COLO829 (cell line): ENCODE measurements at places on chromosomes 4 and X.

DNA sequence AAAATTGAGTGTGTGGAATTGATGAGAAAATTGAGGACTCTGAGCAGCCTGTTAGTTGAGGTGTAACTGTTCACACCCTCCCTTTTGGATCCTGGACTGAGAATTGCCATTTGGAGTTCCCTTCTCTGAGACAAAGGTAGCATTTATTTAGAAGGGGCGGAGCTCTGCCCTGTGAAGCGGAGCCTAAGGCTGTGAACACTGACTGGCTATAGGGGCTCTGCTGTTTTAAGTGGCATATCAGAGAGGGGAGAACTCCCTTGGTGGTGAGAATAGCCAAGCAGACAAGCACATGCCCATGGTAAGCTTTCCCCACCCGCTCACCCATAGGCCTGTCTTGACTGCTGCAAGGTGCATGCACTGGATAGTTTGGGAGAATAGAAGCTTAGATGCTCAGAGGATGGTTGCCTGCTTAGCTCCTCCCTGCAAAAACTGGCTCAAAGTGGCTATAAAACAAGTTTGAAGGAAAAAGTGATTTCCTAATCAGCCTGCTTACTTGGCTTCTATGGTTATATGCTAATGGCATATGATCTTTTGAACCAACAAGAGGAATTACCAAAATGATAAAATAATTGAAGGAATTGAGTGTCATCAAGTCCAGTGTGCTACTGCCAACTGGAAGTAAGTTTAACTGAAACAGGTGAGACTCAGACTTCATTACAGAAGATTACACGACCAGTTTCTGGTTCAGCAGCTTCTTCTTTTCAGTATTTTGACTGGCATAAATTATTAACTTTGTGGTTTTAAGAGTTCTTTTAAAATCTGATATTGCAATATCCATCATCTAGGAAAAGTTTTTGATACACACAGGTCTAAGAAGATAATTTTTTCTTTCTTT lies 108.4 kb downstream of the AFF1 start:
- DNase-seq, result peak; percentile 75

GRCh38 chr4:158895797-158896576 lies 127.2 kb downstream of the FNIP2 start:
- peak; percentile 27 for DNase-seq

DNA sequence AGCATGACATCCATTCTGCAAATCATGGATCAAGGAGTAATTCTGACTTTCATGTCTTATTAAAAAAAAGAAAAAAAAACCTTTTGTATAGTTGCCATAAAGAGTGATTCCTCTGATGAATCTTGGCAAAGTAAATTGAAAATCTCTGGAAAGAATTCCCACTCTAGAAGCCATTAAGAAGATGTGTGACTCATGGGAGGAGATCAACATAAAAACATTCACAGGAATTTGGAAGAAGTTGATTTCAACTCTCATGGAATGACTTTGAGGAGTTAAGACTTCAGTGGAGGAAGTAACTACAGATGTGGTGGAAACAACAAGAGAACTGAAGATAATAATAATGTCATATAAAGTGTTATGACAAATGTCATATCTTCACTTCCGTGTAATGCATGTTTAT lies 204.2 kb downstream of the PABPC4L start:
- no peak for DNase-seq

- no peak for DNase-seq
Observed at GRCh38 chr4:139153411-139154133, 23.4 kb downstream of the ELF2 start.

GRCh38 chr4:87087015-87087414 lies 133.4 kb downstream of the KLHL8 start:
- DNase-seq, result no peak

DNA sequence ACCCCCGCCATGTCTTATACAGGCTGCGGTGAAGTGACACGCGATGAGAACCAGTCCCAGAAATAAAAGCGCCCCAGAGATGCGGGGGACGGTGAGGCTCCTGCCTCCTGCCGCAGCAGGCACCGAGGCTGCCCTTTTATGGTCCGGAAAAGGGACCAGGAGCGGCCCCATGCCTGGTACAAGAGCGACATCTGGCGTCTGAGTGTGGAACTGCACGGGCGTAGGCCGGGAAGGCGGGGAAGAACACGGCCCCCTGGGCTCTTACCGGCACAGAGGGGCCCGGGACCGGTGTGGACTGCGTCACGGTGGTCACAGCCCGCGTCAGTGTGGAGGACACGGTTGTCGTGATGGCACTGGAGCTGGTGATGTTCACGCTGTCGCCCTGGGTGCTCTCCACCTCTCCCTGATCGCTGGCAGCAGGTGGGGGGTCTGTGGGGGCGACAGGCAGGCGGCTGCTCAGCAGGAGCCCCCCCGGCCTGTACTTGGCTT lies 8.9 kb upstream of the RENBP start:
- peak; percentile 68 for DNase-seq

GRCh38 chr4:110119337-110119736 lies 79.1 kb downstream of the ELOVL6 start:
- DNase-seq, result no peak

GRCh38 chr4:80532674-80533333 lies 197.3 kb downstream of the CFAP299 start:
- DNase-seq, result no peak

DNA sequence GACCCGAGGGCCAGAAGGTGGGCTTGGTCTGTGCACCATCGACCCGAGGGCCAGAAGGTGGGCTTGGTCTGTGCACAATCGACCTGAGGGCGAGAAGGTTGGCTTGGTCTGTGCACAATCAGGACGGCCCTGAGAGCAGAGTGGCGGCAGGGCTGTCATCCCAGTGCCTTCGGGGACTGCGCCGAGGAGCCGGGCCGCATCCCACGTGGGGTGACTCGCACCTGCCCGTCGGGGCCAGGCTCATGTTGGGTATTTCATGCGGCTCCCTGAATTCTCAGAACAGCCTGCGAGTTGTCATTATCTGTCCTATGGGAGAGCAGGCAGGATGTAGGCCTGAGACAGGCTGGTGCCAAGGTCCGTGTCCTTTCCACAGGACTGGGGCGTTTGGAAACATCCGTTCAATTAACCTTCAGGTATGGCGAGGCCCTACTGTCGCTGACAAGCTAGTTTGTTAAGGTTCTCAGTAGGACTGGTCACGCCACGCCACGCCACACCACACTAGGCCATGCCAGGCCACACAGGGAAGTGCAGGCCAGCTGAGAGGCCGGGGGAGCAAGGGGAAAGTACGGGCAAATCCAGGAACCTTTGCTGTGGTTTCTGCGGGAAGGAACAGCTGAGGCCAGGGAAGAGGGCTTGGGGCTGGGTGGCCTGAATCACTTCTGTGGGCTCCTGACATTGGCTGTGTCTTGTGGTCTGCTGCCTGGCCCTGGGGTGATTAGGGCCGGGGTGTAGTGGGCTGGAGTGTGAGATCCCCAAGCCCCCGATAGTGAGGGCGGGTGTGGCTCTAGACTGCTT lies 182.9 kb downstream of the AFAP1 start:
- no peak for DNase-seq

DNA sequence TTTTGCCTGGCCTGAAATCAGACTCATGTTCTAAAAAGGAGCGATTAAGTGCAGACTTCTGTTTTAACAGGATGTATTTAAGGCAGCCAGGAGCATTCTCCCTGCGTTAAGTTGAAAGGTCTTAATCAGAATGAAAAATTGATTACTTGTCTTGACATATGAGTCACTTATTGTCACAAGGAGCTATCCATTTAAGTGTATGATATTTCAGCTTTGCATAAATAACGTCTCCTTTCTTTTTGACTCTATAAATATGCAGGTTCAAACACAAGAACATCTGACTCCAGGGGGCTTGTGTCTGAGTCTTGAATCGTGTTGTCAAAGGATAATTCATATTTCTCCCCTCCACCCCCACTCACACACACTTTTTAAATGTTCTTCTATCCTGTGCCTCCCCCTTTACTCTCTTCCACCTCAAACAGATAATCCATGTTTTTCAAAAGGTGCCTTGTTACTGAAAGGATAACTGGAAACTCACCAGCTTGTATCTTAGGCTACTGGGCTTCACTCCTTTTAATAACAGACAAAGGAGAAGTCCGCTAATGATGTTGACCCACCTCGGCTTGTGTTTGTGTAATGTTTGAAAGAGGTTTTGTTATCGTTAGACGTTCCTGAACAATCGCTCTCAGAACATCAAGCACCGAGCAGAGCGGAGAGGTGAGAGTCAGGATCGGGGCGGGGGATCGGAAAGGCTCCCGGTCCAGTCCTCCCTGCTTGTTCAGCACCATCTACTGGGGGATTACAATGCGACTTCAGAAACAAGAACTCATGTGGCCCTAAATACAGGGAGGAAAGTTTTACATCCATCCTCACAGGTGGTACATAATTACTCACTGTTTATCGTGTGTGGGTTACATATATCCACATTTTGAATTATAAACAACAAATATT lies 107.5 kb upstream of the RPL34 start:
- peak; percentile 72 for DNase-seq

DNA sequence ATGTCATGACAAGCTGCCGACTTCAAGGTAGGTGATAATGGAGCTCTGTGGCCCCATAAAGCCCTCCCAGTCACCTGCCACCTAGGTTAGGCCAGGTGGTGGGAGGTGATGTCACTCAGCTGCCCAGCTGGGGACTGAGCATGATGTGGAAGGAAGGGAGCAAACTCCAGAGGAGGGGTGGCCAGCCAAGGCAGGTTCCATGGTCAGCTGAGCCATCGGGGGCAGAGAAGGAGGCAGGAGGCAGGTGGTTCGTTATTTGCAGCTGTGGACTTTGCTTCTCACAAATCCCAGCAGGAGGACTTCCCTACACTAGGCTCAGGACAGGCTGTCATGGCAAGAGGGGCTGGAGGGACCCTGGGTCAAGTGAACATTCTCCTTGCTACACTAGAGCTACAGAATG lies 2.1 kb downstream of the CCDC120 start:
- no peak for DNase-seq

- DNase-seq, result no peak
Observed at GRCh38 chr4:6044805-6045204, 26.6 kb upstream of the C4orf50 start.

- DNase-seq, result no peak
Observed at GRCh38 chrX:13053171-13053570, 8.8 kb upstream of the FAM9C start.

- no peak for DNase-seq
Observed at GRCh38 chrX:20061855-20062254, 54.9 kb downstream of the MAP7D2 start.

GRCh38 chr4:131609039-131609438 lies 1540.1 kb upstream of the PCDH10 start:
- no peak for DNase-seq

GRCh38 chrX:34632384-34632783 lies 24.7 kb downstream of the TMEM47 start:
- no peak for DNase-seq

GRCh38 chrX:138788771-138789170 lies 77.3 kb upstream of the FGF13 start:
- DNase-seq, result no peak

- no peak for DNase-seq
Observed at GRCh38 chr4:138939960-138940359, 75.6 kb upstream of the NOCT start.

DNA sequence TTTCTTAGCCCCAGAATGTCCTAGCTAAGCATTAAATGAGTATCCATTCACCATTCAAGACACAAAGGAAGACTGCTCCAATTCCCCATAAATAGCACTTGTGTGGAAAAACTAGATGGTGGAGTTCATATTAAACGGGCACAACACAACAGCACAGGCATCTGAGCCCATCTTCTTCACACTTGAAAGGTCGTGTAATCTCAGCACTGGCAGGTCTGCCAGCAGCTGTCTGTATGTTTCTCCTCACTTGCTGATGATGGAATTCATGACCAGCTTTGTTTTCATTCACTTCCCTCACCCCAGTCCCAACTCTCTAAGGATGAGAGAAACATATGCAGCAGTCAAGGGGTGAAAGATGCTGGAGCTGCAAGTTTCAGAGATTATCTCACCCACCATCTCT lies 148.7 kb downstream of the AFAP1 start:
- no peak for DNase-seq

DNA sequence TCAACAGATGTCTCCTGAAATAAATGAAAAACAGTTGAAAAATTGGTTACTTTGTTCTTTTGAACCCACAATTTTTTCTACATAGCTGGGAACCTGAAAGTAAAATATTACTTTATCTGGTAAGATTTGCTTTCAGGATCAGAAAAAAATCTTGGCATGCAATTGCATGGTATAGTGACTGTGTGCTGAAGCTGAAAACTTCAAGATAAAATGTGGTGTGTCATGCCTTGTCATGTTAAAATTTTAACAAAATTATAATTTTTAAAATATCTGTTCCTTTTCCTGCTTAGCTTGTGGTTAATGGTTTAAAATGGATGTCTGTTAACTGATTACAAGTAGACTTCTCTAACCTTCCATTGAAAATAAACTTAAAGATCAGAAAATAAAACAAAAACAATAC lies 904.8 kb downstream of the PDHA2 start:
- DNase-seq, result no peak

DNA sequence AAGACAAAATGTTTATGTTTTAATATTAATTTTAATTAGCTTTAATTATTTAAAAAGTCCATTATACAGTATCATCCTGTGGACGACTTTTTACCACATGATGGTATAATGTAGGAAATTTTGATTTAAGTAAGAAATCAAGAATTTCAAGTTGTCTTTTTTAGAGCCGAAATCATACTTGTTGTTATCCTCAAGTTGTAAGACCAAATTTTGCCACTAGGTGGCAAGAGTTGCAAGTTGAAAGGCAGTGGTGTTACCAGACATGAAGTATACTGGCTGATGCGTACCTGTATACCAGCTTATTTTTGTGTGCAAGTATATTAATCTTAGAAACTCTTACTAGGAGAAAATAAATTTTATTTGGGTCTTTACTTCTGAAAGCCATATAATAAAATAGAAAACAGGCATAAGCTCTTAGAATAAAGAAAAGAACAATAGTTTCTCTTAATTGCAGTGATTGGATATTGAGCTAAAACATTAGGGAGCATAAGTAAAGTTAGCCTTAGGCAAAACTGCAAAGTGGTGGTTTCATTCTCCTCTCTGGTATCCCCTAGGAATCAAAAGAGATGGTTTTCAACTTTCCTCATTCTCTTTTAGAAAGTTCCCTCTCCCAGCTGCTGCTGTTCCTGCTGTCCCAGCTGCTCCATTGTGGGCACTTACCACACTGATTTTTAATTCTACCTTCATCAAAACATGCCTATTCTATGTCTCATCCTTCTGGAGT lies 118.0 kb upstream of the WDFY3 start:
- DNase-seq, result peak; percentile 19

GRCh38 chr4:25813448-25814106 lies 49.2 kb downstream of the SEL1L3 start:
- DNase-seq, result no peak

GRCh38 chr4:168593399-168593798 lies 96.5 kb downstream of the PALLD start:
- DNase-seq, result no peak

DNA sequence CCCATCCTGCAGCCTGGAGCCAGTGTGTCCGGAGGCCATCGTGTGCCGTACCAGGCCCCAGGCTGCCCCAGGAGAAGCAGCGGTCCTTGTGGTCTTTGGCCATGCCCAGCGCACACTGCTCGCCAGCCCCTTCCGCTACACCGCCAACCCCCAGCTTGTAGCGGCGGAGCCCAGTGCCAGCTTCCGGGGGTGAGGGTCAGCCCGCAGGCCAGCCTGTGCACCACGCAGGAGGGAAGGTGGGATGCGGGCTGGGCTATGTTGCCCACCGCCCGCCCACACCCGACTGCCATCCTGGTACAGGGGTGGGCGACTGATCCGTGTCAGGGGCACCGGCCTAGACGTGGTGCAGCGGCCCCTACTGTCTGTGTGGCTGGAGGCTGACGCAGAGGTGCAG lies 7.6 kb upstream of the SRPK3 start:
- DNase-seq, result no peak

- no peak for DNase-seq
Observed at GRCh38 chr4:113935190-113935589, 44.3 kb downstream of the ARSJ start.
